ENCODE measurements at places on chromosomes 6 and 20.

DNA sequence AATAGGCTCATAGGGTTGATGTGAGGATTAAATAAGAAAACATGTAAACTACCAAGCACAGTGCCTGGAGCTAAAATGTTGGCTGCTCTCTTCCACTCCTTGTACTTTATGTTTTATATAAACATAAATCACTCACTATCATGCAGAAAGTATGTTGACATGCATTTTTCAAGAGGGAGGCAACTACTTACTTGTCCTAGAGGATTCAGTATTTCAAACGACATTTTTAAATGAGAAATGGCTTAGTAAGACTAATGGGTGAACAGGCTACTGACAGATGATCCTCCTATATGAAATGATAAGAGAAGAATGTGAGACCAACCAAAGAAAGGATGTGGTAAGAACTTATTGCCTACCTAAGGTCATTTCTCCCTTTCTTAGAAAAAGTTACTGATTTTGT, 21.0 kb downstream of the LATS1 start:
- no peak for DNase-seq

DNA sequence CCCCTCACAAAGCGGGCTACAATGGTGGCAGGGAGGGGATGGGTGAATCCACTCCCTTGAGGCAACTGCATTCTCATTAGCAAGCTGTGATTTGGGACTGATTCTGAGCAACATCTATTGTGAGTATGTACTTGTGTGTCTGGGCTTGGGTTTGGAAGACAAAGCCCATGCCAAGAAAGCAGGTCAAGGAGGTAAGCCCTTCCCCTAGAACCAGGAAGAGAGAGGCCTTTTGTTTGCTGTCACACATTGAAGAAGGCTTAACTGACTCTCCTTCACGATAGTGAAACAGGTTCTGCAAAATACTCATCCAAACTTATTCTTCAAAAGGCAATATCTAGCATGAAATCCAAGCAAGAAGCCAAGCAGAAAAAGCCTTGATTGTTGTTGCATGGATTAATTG, 403.1 kb upstream of the ID4 start:
- DNase-seq = no peak

DNA sequence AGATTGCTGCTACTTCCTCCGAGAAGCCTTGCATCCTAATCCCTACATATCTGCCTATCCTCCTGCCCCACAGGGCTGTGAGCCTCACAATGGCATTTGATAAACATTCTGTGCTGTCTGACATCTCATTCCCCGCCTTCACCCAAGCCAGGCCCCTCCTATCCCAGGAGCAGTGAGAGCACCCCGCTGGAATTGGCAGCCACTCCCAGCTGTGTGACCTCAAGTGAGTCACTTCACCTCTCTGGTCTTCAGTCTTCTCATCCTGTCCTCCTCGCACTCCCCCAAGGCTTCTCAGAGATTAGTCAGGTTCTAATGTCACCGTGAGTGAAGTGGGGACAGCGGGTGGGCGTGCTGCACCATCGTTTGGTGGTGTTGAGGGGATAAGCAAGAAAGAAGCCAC, 81.7 kb downstream of the CDH22 start:
- DNase-seq = no peak

- no peak for DNase-seq
Measured at GRCh38 chr20:9492067-9492466, 22.3 kb upstream of the LAMP5 start.

GRCh38 chr20:6468423-6469116, 298.9 kb upstream of the BMP2 start:
- no peak for DNase-seq

GRCh38 chr6:7469696-7470095, 71.8 kb upstream of the DSP start:
- DNase-seq = no peak

DNA sequence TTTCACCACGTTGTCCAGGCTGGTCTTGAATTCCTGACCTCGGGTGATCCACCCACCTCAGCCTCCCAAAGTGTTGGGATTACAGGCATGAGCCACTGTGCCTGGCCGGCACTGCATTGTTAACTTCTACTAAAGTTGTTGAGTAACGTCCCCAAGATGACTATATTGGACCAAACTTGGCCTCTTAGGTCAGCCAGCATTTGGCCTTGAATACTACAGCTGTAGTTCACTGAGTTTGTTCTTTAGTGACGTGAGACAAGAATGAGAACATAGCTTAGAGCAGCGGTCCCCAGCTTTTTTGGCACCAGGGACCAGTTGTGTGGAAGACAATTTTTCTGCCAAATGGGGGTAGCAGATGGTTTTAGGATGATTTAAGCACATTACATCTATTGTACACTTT, 237.1 kb downstream of the TBC1D7 start:
- no peak for DNase-seq

GRCh38 chr6:17161076-17161475, 59.2 kb downstream of the STMND1 start:
- DNase-seq = no peak

- DNase-seq = no peak
Measured at GRCh38 chr6:113476937-113477839, 380.0 kb upstream of the MARCKS start.

GRCh38 chr6:11535801-11536230, 1.7 kb upstream of the TMEM170B start:
- no peak for DNase-seq

GRCh38 chr6:38959138-38959537, 89.4 kb upstream of the GLP1R start:
- no peak for DNase-seq

- no peak for DNase-seq
Measured at GRCh38 chr20:49887251-49888211, 27.8 kb downstream of the SPATA2 start.

GRCh38 chr20:37331060-37331857, 14.7 kb upstream of the SRC start:
- no peak for DNase-seq

DNA sequence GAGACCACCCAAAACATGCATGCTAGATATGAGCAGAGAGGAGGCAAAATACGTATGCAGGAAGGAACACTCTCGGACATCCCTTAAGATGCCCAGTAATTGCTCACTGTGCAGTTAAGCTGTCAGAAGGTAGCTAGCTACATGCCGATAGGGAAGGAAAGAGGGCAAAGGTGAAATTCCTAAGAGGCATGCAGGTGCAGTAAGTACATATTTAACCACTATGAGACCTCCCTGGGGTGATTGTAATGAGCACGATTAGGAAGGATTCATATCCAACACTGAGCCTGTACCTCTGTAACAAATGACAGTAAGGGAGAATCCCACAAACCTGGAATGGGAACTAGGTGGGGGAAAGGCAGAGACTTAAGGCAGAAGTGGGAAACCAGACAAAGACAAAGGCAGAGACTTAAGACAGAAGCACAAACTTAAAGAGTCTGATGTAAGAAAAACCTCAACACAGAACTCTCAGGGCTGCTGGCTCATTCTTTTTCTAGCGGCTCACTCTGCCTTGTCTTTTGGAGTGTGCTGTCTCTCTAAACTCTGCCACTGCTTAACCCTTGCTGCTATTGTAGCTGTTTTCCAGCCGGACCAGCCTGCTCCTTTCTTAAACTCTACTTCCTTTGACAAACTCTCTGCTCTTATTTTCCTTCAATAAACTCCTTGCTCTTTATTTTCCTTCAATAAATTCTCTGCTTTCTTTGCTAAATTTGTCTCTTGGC, 148.1 kb downstream of the UBE3D start:
- no peak for DNase-seq
